ENCODE measurements at places on chromosomes 12 and 14.
A peak's percentile ranks its signal among the peaks of the same experiment; 100 is the strongest.

- no peak for DNase-seq
Observed at GRCh38 chr14:21074398-21075272, 4.5 kb downstream of the ARHGEF40 start.

- no peak for DNase-seq
Observed at GRCh38 chr12:75979181-75979580, 52.4 kb downstream of the PHLDA1 start.

DNA sequence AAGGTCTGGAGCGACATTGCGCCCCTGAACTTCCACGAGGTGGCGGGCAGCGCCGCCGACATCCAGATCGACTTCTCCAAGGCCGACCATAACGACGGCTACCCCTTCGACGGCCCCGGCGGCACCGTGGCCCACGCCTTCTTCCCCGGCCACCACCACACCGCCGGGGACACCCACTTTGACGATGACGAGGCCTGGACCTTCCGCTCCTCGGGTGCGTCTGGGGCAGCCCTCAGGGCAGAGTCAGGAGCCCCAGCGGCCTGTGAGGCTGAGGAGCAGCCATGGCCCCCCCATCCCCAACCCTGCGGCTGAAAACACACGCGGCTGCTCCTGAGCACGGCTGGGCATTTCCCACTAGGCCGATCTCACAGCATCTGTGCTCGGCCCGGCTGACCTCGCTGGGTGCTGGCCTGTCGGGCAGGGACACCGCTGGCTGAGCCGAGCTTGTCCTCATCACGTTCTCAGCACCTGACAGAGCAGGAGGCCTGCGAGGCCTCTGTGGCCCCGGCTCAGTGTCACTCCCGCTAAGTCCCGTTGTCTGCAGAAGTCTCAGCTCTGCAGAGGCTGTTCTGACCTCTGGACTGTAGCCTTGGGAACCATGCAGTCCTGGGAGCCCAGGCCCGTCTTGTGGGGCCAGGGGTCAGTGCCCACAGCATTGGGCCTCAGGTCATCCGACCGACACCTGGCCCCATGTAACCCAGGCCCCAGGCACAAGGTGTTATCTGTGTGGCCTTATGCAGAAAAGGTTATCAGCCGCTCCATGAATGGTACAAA lies 12.6 kb downstream of the MMP17 start:
- no peak for DNase-seq

- DNase-seq: no peak
Observed at GRCh38 chr12:501722-502447, 42.1 kb downstream of the B4GALNT3 start.

DNA sequence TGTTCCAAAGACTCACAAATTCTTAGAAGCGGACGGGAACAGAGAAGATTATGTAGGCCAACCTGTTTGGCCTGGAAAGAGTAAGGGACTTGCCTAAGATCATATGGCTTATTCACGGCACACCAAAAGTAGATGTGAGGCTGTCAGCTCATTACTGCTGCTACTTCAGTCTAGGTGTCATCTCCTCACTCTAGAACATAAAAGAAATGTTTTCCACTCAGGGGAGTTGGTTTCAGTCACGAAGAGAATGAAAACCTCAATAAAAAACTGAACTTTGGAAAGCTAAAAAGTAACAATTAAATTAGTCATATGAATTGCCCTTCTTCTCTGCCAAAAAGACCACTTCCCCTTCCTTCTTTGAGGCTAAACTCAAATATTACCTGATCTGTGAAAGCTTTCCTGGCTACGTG lies 658 bp upstream of the CEP128 start:
- no peak for DNase-seq

GRCh38 chr14:81682134-81682533 lies 148.5 kb upstream of the SEL1L start:
- DNase-seq: no peak

GRCh38 chr14:63652406-63652805 lies 10.7 kb upstream of the WDR89 start:
- DNase-seq: no peak

GRCh38 chr14:90426663-90427062 lies 29.8 kb downstream of the CALM1 start:
- no peak for DNase-seq

DNA sequence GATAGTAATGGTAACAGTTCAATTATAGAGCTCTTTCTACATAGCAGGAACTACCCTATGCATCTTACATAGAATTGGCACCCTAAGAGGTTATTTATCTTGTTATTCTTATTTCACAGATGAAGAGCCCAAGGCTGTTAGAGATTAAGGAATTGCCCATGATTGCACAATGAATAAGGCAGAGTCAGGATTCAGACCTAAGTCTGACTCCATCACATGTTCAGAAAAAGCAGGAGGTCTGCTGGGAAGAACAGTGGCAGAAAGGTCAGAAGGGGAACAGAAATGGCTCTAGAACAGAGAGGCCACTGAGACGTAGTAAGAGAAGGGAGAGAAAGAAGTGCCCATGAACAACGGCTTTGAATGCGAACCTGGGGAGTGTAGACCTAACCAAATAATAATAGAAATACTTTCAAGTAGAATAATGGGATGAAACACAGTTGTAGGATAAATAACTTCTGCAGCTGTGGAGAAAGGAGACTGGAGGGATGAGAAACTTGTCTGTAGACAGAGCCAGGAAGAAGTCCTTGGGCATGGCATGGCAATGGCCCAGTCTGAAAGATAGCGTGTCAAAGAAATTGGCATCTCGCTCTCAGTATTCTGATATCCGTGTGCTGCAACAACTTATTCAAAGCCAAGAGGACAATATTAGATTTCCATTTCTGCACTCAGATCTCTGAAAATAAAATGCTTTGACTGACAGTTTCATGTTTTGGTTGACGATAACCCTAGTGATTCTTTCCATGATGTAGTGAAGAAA lies 17.6 kb downstream of the MYBPC1 start:
- DNase-seq: no peak

GRCh38 chr12:78099806-78100205 lies 269.1 kb downstream of the NAV3 start:
- DNase-seq: no peak

- DNase-seq: no peak
Observed at GRCh38 chr14:64806202-64806861, 73.4 kb downstream of the SPTB start.

DNA sequence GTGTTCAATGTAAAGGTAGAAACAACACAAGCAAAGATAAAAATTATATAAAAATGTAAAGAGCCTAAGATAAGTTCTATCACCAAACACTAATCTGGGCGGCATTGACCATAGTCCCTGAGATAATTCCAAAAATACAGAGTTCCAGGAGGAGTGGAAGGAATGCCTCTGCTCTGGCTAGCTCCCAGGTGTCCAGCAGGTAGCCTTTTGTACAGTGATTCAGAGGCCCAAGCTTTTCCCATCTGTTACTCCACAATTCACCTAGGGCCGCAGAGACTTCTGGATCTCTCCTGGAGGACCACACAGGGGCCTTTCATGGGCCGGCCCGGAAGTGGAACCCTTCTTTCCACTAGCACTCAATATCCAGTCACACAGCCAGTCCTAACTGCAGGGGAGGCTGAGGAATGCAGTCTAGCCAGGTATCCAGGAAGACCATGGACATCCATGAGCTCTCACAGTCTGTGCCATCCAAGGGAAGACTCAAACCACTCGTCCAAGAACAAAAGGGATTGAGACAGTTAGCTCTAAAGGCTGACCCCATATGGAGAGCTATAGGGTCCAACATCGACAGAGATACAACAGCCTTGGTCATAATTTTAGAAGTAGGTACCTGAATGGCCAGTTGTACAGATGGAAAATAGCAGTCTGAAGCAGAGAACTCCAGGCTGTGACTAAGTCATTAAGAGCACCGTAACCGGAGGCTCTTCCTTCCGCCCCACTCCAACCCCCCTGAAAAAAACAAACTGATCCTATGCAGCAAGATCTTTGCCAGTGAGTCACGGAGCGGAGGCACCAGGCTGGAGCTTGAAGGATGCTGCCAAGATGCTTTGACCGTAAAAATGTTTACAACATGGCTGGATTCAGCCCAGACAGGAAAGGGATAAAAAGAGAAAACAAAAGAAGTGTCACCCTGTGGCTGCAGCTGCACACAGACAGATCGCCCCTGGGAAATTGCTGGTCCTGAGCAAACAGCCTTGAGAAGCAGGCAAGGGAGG lies 204.8 kb downstream of the NUAK1 start:
- DNase-seq: no peak

GRCh38 chr12:76830436-76830835 lies 48.4 kb downstream of the CSRP2 start:
- DNase-seq: no peak

- no peak for DNase-seq
Observed at GRCh38 chr12:47397664-47398281, 308.1 kb downstream of the RPAP3 start.

- no peak for DNase-seq
Observed at GRCh38 chr14:43215524-43215923, 1291.6 kb downstream of the FSCB start.

DNA sequence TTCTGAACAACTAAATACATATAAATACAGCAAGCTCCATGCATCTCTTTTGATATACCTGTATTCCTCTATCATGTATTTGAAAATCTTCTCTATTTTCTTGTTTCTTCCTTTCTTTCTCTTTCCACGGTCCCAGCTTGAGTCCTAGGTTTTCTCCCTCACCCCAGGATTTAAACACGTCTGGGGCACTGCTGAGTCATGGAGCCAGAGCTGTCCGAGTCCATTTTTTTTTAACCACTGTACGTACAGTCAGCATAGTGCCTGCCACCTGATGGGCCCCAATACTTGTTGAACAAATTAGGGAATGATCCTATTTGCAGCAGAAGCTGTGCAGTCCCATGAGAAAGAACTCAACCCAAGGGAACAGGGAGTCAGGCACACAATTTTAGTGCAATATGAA lies 158.1 kb downstream of the ATP23 start:
- DNase-seq: no peak

DNA sequence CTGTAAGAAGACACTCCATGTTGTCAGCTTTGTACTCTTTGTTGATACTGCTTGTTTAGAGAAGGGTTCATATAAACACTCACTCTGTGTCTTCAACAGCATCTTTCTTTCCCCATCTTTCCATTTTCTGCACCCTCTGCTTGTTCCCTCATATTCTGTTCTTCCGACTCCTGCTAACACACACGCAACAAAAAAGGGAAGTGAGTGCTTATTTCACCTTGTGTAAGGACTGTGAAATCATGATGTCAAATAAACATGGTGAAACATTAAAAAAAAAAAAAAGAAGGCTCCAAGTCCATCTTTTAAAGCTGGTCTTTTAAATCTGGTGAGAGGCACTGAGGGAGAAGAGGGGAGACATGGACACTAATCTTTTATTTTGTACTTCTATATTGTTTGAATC lies 145.4 kb downstream of the RPAP3 start:
- no peak for DNase-seq

- no peak for DNase-seq
Observed at GRCh38 chr12:83896416-83896815, 1016.2 kb downstream of the SLC6A15 start.

DNA sequence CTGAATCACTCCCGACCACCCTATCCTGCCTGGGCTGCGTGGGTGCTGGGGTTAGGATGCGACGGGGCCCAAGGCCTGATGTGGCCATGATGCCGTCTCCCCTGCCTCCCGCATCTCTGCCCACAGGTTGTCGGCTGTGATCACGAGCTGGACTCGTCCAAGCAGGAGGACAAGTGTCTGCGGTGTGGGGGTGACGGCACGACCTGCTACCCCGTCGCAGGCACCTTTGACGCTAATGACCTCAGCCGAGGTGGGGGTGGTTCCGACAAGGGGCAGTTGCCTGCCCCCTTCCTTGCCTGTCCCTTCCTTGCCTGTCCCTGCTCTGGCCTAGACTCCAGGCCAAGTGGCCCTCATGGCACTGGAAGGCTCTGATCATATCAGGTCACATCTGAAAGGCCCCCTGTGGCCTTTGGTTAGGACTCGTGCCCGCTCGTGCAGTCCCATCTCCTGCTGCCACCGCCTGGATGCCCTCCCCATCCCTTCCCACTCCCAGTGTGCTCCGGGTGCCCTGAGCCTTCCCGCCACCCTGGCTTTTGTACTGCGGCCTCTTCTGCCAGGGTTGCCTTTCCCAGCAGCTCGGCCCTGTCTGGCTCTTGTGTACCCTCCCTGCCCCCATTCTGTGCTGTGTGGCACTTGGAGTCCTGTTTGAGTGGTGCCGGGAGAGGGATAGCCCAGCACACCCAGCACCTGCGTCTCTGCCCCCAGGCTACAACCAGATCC lies 13.6 kb downstream of the PAPLN start:
- no peak for DNase-seq

DNA sequence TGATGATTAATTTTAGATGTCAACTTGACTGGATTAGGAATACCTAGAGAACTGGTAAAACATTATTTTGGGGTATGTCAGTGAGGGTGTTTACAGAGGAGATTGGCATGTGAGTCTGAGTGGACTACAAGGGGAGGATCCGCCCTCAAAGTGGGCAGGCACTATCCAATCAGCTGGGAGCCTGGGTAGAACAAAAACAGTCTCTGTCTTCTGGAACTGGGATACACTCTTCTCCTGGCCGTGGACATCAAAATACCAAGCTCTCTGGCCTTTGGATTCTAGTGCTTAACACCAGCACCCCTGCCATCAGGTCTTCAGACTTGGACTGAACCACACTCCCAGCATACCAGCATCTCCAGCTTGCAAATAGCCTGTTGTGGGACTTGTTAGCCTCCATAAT lies 4.4 kb upstream of the SCAF11 start:
- DNase-seq: no peak

GRCh38 chr14:69041783-69042182 lies 62.7 kb upstream of the ACTN1 start:
- no peak for DNase-seq

DNA sequence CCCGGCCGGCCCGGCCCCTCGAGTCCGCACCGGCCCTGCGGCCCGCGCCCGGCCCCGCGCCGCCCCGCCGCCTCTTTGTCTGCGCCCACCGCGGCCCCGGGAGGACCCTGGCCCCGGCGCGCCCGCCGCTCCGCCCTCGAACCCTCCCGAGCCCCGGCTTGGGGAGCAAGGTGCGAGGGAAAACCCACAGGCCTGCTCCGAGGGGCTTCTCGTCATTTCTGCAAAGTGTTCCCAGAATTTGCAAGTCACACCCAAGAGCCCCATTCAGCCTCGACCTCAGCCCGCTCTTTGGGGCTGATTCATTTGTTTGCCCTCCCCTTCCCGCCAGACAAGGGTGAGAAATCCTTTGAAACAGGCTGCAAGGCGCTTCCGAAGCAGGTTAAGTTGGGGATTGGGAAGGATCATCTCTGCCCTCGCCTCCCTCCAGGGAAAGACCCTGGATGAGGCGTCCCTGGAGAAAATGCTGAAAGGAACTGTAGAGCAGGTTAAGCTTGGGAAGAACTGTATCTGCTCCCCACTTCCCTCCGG lies 325 bp upstream of the CLIP1 start:
- DNase-seq: peak; percentile 37

- DNase-seq: no peak
Observed at GRCh38 chr14:101589486-101590015, 28.3 kb downstream of the DIO3 start.

DNA sequence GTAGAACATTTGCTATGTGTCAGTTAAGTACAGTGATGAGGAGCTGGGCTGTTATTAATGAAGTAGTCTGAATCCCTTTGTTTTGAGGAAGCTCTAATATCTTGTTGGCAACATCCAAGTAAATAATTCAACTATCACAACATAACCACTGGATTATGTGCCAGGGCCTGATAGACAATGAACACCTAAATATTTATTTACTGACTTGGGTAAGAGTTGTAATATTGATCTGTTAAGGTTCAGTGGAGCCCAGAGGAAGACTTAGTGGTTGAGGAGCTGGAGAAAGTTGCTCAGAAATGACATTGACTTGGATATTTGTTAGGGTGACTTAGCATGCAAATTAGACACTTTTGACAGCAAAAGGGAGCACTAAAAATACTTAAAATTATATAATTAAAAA lies 26.8 kb downstream of the DERA start:
- DNase-seq: no peak

GRCh38 chr12:98863167-98863566 lies 218.1 kb downstream of the APAF1 start:
- DNase-seq: no peak

All from liver (tissue), 10 donors.